ENCODE measurements at places on chromosomes 5 and 9.

- DNase-seq, result no peak
These were observed 30.0 kb upstream of the GPR21 start for GRCh38 chr9:123003466-123003865.

GRCh38 chr5:113117543-113118115 lies 141.0 kb downstream of the DCP2 start:
- no peak for DNase-seq

DNA sequence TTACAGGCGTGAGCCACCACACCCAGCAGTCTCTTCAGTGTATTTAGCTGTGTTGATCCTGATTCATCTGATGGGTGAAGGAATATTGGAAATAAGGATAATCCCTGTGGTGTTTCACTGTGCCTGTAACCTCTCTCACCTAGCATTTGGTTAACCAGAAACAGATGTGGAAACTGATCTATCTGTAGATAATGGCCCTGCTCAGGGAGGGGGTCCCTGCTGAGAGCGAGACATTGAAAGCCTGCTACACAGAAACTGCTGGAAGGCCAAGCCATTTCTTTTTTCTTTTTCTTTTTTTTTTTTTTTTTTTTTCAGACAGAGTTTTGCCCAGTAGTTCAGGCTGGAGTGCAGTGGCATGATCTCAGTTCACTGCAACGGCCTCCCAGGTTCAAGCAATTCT lies 28.4 kb downstream of the QRFP start:
- no peak for DNase-seq

DNA sequence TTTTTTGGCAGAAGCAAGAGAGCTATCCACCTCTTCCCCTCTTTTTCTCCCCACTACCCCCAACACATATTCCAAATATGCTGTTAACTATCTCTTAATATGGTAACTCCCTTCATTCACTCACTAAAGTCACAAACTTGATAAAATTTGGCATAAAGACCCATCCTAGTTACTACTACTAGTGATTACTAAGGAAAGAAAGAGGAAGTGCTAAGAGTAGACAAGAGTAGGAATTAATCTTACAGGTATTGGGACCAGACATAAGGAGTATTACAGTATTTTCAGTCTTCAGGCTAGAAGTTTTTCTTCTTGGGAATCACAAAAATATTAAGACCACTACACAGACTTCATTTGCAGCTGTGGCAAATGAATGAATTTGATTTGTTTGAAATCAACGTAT lies 2.2 kb downstream of the ADAMTS6 start:
- no peak for DNase-seq

DNA sequence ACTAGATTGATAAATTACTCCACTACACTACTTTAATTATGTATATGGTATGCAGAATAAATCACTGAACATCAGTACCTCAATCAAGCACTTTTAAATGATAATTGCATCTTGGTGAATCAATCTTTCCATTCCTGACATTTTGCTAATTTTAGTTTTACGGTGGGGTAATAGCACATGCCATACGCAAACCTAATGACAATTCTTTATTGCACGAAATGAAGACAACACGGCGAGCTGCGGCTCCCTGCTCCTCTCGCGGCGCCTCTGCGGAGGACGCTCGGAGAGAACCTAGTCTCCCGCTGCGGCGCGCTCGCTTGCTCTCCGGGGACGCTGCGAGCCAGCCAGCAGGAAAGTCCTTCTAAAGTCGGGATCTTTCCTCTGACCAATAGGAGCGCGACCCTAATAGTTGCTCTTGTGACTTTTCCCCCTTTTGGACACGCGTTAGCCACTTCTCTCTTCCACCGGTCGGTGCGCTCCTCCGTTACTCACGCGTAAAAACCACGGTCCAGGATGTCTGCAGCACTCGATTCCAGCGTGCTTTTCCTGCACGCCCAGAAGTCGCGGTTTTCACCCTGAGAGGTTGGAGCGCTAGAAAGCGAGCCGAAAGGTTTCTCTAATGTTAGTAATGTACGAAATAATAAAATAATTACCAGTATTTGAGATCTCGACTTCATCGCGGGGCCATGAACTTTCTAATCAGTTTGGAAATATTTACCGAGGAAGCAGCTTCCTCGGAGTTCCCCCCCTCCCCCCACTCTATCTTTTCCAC lies 1.0 kb upstream of the MEF2C start:
- peak; percentile 73 for DNase-seq

- no peak for DNase-seq
These were observed 145.3 kb downstream of the MLLT3 start for GRCh38 chr9:20476912-20477521.

DNA sequence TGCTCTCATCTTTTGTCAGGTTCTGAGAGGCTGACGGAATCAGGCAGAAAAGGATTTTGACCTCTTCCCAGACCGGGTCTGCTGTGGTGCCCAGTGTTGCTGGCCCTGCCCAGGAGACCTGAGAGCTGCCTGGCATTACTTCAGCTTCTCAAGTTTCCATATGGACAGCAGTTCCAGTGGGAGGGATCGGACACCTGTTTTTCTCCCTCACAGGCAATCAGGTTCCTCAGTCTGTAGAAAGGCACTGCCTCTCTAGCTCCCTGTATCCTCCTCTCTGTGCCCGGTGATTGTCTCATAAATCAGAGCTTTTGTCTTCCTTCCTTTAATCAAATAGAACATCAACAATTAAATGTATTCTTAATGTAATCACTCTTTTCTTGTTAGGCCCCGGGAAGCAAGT lies 198.7 kb downstream of the SEMA6A start:
- DNase-seq, result no peak
